ENCODE measurements at places on chromosomes 2 and 18.

GRCh38 chr2:22719396-22719795 lies 665.6 kb upstream of the KLHL29 start:
- no peaks in the 10 kb centered on the region for H3K36me3 ChIP-seq
- H3K4me3 ChIP-seq = no peak overlapping the region
- no peaks in the 10 kb centered on the region for H3K4me1 ChIP-seq
- DNase-seq = no peak
- no peak overlapping the region for H3K27ac ChIP-seq

DNA sequence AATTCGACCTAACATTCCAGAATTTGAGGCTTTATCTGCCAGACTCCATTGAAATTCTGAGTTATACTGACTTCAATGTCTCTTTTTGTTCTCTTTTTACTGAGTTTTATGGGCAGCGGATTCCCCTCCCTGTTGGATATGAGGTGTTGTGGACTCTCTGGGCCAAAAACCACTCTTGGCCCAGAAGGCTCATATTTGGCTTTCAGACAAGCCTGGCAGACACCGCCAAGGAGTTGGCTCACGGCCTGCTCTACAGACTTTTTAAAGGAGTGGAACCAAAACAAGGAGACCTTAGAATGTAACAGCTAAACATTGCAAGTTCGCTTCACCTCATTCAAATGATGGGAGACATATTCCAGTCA lies 206.4 kb upstream of the NCKAP5 start:
- H3K4me3 ChIP-seq = no peak overlapping the region
- H3K36me3 ChIP-seq = no peaks in the 10 kb centered on the region
- DNase-seq = no peak
- H3K27ac ChIP-seq = no peak overlapping the region
- no peaks in the 10 kb centered on the region for H3K27me3 ChIP-seq

DNA sequence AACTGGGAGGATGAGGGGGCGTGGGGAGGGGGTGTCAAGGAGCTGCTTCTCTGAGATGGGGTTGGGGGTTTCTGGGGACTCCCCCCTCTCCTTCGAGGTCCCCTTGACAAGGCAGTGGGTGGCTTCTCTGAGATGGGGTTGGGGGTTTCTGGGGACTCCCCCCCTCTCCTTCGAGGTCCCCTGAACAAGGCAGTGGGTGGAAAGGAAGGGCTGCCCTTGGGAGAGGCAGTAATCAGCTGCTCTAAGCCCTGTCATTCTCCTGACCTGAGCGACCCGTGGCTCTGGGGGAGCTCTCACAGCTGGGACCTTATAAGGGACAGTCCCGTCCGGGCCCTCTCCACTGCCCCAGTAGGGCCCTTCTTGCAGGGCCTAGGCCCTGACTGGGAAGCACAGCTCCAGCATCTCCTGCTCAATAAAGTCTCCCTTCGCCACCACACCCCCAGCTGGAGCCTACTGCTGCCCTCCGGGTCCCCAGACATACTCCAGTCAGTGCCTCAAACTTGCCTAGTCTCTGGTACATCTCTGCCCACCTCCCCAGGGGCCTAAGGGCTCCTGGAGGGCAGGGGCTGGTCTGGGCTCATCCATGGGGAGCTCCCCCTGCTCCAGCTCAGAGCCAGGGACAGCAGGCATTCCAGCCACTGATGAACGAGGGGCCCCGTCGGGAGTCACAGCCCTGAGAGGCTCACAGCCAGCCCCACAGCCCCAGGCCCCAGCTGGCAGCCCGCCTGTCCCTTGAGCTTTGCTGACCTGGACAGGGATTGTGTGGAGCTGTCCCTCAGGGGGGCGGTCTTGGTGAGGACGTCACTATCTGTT lies 2.8 kb downstream of the GAREM2 start:
- no peaks in the 10 kb centered on the region for H3K4me1 ChIP-seq
- no peak for DNase-seq
- H3K4me3 ChIP-seq = no peak overlapping the region
- H3K36me3 ChIP-seq = no peaks in the 10 kb centered on the region
- H3K27ac ChIP-seq = no peak overlapping the region

- no peaks in the 10 kb centered on the region for H3K27me3 ChIP-seq
- no peak overlapping the region for H3K4me3 ChIP-seq
- H3K36me3 ChIP-seq = no peaks in the 10 kb centered on the region
- H3K4me1 ChIP-seq = no peaks in the 10 kb centered on the region
- H3K27ac ChIP-seq = no peak overlapping the region
These were observed 45.4 kb upstream of the ANKRD62 start for GRCh38 chr18:12048010-12048826.

DNA sequence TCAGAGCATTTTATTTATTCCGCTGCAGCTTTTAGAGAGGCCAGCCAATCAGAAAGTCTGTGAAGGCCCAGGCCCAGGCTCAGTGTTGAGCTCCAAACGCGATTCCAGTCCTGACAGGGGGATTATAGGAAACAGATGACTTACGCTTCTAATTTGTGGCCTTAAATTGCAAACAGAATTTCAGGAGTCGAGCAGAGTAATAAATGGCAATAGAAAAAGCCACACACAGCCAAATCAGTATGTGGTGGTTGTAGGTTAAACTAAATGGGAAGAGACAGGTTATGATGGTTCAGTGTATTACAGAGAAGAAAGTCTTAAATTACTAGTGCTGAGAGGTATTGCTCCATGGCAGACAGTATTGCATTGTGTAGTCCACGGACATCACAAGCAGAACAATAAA lies 131.0 kb upstream of the ZEB2 start:
- no peaks in the 10 kb centered on the region for H3K27me3 ChIP-seq
- no peaks in the 10 kb centered on the region for H3K4me1 ChIP-seq
- no peak for DNase-seq
- no peaks in the 10 kb centered on the region for H3K36me3 ChIP-seq

DNA sequence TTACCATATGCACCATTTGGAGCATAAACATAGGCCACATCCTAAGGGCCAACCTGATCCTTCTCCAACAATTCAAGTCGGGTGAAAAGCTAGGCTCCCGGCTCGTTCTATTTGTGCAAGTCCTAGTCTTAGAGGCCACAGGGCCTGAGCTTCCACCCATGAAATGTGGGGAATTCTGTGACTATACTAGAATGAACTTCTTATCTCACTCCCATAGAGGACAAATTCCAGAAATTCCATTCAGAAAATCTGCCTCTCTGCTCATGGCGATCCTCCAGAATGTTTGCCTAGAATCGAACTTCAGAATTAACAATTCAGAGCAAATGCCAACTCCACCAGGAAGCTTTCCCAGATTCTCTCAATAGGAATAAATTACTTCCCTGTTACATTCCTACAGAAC lies 187.9 kb downstream of the BCL11A start:
- DNase-seq = no peak
- H3K4me3 ChIP-seq = no peak overlapping the region
- no peaks in the 10 kb centered on the region for H3K27me3 ChIP-seq
- H3K27ac ChIP-seq = no peak overlapping the region

- peaks cover 42% of the 10 kb centered on the region for H3K4me1 ChIP-seq
- H3K36me3 ChIP-seq = peaks cover 11% of the 10 kb centered on the region
- no peaks in the 10 kb centered on the region for H3K27me3 ChIP-seq
- no peak overlapping the region for H3K4me3 ChIP-seq
These were observed 41.1 kb downstream of the ACVR1 start for GRCh38 chr2:157835006-157835405.

- no peaks in the 10 kb centered on the region for H3K27me3 ChIP-seq
- peak overlapping the region; percentile 17 for H3K4me3 ChIP-seq
- no peaks in the 10 kb centered on the region for H3K36me3 ChIP-seq
- no peak overlapping the region for H3K27ac ChIP-seq
- H3K4me1 ChIP-seq = no peaks in the 10 kb centered on the region
These were observed 208.7 kb downstream of the ICOS start for GRCh38 chr2:204145263-204145751.

- no peak for DNase-seq
- no peaks in the 10 kb centered on the region for H3K4me1 ChIP-seq
- H3K27me3 ChIP-seq = no peaks in the 10 kb centered on the region
- H3K36me3 ChIP-seq = no peaks in the 10 kb centered on the region
- no peak overlapping the region for H3K27ac ChIP-seq
These were observed 363.4 kb downstream of the RPRM start for GRCh38 chr2:153115141-153115540.

Data from RWPE2 (cell line).